LHCN-M2 (cell line): ENCODE measurements at places on chromosomes 3 and 15.
A peak's percentile ranks its signal among the peaks of the same experiment; 100 is the strongest.

GRCh38 chr15:68614286-68615035, 35.7 kb downstream of the CORO2B start:
- DNase-seq: no peak

DNA sequence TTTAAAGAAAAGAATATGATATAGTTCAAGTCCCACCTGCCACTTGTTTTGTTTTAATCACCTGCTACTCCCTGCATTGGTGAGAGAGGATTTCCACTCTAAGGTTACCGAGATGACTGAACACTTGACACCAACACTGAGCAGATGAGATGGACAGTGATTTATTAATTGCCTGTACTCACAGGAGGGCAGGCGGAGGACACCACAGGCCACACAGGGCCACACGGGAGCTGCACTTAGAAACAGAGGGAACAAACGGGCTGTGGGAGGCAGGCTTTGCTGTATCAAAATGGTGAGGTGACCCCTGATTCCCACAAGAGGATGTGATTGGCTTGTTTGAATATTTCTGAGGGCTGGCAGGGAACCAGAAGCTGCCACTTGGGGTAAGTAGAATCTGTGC, 10.8 kb downstream of the MINAR1 start:
- DNase-seq: peak; percentile 7

DNA sequence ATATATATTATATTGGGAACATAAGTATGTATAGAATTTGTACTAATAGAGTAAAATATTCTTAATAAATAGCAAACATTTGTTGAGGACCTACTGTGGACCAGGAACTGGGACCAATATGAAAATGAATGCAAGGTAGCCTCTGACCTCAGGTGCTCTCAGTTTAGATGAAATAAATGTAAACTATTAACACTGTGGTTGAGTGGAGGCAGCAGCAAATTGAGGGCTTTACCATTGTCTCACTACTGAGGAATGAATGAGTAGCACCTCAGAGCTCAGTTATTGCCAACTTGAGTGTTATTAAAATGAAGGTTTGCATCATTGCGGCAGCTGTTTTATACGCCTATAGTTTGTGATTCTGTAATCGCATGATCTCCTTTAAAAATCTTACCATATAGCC, 90.9 kb upstream of the CGNL1 start:
- no peak for DNase-seq

- peak; percentile 37 for DNase-seq
Measured at GRCh38 chr15:67177752-67178151, 76.7 kb downstream of the AAGAB start.

DNA sequence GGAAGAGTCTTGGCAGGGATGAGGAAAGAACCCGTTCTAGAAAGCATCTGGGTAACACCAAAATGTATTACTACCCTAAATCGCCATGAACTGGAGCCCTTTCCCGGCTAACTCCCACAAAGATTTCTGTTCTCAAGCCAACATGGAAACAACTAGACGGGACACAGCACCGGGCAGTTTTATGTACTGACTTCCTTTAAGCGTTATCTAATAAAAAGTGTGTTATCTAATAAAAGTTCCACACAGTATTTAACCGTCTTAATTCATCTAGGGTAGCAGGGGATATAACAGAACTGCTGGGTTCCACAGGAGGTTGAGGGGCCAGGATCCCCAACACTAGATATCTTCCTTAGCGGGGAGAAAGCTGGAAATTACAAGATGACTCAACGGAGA, 347 bp upstream of the C3orf62 start:
- no peak for DNase-seq

DNA sequence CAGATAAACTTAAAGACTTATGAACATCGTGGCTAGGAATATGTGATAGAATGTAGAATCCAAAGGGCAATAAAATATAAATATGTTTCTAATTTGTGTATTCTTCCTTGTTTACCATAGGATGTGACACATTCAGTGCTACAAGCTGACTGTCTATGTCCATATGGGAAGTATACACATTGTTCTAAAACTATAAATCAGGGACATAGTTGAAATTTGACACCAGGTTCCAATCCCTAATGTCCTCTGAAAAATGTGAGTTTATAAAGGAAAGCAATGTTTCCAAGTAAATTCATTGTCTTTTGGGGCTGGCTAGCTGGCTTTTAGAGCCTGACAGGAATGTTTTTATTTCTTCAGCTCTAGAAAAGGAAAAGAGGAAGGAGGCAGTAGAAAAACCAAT, 273.6 kb downstream of the CNTN4 start:
- DNase-seq: no peak

DNA sequence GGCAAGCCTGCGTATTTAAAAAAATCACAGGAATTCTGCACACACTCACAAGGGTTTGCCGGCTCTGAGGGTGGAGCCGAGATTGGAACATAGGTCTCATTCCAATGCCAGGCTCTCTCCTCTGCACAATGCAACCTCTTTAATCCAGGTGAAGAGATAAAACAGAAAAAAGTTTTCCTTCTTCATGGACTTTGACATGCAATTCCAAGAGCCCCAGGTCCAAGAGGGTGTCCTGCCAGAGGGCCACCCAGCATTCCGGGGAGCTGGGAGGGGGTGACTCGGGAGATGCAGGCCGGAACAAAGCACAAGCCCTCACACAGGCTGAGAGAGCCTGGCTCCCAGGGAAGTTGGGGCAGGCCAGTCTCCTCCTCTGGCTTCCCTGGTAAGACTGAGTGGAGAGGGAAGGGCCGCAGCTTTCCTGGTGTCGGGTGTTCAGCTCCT, 6.7 kb upstream of the SLC12A8 start:
- no peak for DNase-seq

DNA sequence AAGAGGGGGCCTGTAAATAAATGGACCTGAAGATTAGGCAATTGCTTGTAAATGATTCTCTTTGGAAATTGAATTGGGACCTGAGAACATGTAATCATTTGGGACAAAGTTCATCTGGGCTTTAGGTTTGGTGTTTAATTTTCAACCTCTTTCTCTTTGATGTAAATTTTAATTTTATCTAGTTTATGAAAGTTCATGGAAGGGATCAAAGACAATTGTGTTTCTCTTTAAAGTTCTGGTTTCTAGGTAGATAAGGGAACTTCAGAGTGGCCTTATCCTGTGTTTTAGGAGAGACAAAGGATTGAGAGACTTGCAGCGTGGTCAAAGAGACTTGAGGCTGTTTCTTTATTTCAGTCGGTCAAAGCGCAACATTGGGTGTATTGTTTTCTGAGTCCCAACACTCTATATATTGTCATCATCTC, 1108.3 kb downstream of the TBL1XR1 start:
- no peak for DNase-seq

- no peak for DNase-seq
Measured at GRCh38 chr3:147713234-147714133, 304.3 kb downstream of the ZIC1 start.

GRCh38 chr15:41935566-41936020, 36.8 kb downstream of the EHD4 start:
- DNase-seq: peak; percentile 54

DNA sequence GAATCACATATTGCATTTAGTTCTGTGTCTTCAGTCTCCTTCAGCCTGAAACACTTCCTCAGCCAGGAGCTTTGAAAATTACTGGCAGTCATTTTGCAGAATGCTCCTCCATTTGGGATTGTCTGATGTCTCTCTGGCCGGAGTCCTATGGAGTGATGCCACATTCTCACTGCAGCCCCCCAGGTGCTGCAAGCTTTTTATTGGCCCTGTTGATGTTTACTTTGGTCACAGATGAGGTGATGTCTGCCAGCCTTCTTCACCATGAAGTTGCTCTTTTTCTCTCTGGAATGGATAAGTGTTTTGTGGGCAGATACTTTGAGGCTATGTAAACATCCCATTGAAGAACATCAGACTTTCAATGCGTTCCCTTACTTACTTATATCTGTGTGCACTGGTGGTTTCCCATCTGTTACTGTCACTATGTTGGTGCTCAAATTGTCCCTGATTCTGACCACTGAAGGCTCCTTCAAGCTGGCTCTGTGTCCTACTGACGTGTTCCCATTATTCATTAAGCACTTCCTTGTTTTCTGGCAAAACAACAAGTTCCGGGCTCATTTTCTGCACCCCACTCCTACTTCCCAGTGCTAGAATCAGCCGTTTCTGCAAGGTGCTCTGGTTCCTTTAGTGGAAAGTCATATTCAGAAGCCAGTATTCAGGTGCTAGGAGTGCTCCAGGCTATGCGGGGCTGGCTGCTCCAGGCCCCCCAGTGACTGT, 1.4 kb upstream of the CLEC3B start:
- no peak for DNase-seq

DNA sequence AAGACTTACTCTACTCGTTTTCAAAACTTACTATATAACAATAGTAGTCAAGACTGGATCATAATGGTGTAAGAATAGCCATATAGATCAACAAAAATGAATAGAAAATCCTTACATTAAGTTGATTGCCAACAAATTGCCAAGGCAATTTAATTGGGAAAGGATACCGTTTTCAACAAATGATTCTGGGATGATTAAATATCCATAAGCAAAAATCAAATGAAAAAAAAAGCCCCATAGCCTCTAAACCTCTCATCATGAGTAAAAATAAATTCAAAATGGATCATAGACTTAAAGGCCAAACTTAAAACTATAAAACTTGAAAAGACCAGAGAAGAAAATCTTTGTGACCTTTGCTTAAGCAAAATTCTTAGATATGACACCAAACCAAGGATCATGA, 5.3 kb upstream of the SNRK start:
- no peak for DNase-seq

DNA sequence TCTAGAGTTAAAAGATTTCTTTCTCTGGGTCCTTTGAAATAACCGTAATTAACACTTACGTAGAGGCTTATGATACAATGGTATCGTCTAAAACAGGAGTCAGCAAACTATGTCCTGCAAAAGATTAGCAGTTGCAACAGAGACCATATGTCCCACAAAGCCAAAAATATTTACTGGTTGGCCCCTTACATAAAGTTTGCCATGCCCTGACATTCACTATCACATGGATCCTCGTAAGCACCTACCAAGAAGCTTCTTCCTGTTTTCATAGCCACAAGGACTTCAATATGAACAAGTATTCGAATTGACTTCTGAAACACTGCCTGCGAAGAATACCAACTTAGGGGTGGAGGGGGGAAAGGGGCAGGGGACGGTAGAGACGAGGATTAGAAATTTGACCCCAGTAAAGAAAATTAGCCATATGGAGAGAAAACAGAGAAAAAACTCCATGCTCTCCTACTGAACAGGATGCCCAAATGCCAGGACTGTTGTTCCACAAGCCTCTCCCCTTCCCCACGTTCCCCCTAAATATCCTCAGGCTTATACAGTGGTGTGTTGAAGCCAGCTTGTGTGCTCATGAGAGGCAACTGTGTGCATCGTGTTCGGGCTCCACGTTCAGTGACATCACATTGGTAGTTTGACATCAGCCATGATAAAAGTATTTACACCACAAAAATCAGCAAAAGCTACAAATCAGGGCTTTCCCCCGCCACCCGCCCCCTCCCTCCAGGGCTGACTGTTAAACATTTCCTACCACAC, 144.1 kb upstream of the HES1 start:
- DNase-seq: no peak
